ENCODE measurements at places on chromosomes 12 and 14.

GRCh38 chr12:132071040-132071810 is 72.9 kb downstream of the DDX51 start:
- no peak for DNase-seq

GRCh38 chr14:31881531-31882310 is 195.4 kb upstream of the ARHGAP5 start:
- no peak for DNase-seq

- DNase-seq = peak; percentile 40
Measured at GRCh38 chr14:31025367-31026076, at the start of gene AP4S1. TSS of gene AP4S1 (plus strand) at chr14:31025649. CDS start at chr14:31066197, 40,548 bp downstream.

GRCh38 chr14:30064454-30064853 is 136.8 kb upstream of the PRKD1 start:
- no peak for DNase-seq

DNA sequence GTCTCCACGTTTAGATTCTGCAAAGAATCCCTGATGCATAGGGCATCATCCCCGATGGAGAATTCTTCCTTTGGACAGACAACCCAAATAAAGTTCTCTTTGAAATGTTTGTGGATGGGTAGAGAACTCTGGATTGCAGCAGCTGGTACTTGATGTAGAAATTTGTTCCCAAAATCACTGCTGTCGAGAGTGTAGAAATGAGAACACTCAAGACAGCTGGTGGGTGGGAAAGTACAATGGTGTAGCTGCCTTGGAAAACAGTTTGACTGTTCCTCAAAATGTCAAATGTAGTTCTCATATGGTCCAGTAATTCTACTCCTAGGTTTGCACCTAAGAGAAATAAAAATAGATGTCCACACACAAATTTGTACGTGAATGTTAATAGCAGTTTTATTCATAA is 671.5 kb upstream of the TMEM132C start:
- DNase-seq = no peak

- DNase-seq = no peak
Measured at GRCh38 chr12:52611080-52611468, 7.3 kb downstream of the KRT73 start.

DNA sequence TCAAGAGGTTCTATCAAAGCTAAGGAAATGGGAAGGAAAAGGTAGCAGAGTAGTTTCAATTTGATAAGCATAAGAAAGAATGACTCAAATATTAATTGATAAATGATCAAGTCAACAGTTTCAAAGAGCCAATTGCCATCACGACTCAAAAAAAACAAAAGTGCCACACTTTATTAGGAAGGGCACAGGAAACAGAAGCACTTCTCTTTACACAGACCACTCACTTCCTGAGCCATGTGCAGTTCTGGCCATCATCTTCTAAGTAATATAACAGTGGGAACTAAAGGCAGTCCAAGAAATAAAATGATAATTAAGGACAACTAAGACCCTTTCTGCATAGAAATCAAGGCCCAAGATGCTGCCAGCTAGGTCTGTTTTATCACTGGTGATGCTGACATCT is 13.2 kb downstream of the TM7SF3 start:
- no peak for DNase-seq

GRCh38 chr14:29743531-29743930 is 184.1 kb downstream of the PRKD1 start:
- no peak for DNase-seq

GRCh38 chr12:127223731-127224130 is 1043.2 kb upstream of the TMEM132C start:
- no peak for DNase-seq

- DNase-seq = no peak
Measured at GRCh38 chr12:116337312-116337711, 59.8 kb upstream of the MED13L start.

- no peak for DNase-seq
Measured at GRCh38 chr14:102955636-102956408, 33.4 kb downstream of the AMN start.

DNA sequence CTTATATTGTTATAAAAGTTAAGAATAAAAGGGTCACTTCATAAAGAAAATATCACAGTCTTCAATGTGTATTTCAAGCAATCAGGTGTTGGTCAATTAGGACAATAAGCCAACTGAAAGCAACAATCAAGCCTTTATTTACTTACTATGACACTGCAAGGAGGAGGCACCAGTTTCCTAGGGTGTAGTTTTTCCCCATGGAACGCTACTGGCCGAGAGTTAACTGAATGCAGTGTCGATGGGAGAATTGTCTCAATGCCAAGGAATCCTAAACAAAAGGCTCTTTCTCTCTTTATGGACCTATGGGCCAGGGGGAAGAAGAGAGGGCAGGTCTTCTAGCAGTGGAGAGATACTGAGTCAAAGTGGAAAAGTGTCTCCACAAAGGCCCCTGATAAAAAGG is 142.4 kb downstream of the CMAS start:
- DNase-seq = no peak

GRCh38 chr12:58926586-58926985 is 6.3 kb upstream of the LRIG3 start:
- no peak for DNase-seq

DNA sequence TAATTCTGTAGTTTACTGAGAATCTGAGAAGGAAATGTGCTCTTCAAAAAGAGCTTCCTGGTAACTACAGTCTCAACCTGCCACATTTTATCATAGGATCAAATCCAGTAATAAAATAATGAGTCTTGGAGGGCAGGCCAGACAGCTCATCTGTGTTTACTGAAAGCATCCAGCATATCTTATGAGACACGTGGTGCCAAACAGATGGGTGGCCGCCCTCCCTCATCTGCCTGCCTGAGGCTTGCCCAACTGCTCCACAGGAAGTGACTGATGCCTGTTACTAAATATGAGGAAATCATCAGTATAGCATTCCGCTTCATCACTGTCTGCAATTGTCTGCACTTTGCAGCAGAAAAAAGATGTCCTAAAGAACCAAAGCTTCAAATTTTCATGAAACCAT is 13.5 kb downstream of the DHRS7 start:
- peak; percentile 91 for DNase-seq

DNA sequence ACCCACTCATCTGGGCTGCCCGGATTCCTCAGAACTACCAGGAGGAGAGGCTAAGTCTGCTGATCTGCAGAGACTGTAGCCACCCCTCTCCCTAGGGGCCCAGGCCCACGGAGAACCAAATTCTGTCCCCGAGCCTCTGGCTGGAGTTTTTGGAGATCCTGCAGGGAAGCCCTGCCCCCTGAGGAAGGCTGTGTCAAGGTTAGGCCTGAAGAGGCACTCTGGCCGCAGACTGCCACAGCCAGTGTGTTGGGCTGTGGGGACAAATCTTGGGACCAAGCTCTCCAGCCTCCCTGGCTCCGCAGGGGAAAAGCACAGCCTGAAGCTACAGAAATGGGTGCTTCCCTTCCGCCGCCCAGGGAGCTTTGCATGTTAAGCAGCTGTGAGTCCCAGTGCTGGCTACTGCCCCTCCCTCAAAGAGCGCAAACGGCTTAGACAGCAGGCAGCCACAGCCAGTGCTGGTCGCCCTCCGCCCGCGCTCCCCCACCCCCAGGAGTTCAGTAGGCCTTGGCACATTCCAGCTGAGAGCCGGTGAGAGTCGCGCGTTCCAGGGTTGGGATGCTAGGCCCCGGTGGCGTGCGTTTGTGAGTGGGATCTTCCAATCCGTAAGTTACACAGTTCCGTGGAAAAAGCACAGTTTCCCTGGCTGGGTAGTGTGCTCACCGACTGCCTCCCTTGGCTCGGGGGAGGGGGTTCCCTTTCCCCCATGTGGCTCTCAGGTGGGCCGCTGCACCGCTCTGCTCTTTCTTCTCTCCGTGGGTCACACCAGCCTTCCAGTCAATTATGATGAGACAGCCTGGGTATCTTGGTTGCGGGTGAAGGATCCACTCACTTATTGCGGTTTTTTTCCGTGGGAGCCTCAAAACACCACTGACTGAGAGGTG is 13.2 kb downstream of the CLEC4E start:
- no peak for DNase-seq

DNA sequence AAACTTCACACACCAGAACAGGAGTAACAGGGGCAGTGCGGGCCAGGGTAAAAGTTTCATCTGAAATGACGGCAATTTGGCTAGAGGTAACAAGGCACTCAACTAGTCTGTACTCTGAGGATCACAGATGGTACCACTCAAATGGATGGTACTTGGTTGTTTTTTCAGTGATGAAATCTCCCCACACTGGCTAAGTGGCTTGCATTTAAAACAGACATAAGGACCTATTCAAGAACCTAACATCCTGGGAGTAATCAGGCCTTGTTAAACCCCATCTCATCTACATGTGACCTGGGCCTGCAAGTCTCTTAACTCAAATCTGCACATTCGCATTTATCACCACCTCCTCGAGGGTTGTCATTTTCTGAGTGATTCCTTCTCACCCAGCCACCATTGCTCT is 90.8 kb downstream of the PRKAB1 start:
- no peak for DNase-seq

GRCh38 chr12:122081697-122082221 is 3.2 kb downstream of the MLXIP start:
- DNase-seq = no peak

GRCh38 chr14:34593740-34594375 is 36.1 kb downstream of the SNX6 start:
- no peak for DNase-seq

GRCh38 chr14:91397965-91398591 is 19.5 kb downstream of the CCDC88C start:
- no peak for DNase-seq

GRCh38 chr14:24164518-24164991 is 3.5 kb downstream of the IRF9 start:
- no peak for DNase-seq

GRCh38 chr12:26455936-26456574 is 260.7 kb downstream of the SSPN start:
- DNase-seq = no peak

GRCh38 chr12:23561364-23562345 is 387.8 kb downstream of the SOX5 start:
- no peak for DNase-seq

DNA sequence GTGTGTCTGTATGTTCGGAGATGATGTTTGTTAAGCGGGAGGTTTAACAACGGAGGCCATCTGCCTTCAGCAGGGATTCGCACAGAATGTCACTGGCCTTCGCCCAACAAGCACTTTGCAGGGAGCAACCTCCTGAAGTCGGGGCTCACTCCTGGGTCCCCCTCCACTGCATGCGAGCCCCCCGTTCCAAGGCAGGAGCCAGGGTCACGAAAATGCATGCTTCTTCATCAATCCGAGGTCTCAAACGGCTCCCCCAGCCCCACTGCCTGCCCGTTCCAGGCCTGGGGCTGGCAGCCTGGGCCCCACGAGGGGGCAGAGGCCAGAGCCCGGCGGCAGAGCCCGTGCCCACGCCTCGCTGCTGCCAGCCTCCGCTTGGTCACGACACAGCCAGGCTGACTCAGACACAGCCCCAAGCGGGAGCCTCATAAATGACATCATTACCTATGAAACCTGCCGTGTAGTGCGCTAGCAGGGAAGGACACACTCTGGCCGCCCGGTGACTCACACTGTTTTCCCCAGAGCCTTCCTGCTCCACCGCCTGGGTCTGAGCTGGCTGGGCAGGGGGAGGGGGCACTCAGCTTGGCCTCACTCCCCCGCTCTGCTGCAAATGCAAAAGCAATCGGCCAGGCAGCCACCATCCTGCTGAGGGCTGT is 169.5 kb upstream of the RTL1 start:
- DNase-seq = peak; percentile 78

- peak; percentile 74 for DNase-seq
Measured at GRCh38 chr14:96091149-96091693, 52.1 kb downstream of the C14orf132 start.

DNA sequence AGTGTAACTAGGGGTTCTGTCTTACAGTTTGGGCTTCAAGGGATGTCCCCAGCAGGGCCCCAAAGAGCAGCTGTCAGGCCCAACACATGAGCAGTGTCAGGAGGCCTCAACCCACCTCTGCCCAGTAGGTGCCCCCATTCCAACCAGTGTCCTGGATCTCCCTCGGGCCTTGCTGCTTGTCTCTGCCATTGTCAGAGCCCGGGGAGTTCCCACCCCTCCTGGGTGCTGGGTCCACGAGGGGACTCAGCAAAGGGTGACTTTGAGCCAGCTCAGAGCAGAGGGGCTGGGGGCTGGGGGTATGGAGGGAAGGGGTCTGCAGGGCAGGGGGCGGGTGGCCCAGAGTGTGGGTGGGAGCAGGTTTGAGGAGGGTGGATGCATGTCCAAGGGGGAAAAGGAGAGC is 18.0 kb upstream of the BEGAIN start:
- no peak for DNase-seq

DNA sequence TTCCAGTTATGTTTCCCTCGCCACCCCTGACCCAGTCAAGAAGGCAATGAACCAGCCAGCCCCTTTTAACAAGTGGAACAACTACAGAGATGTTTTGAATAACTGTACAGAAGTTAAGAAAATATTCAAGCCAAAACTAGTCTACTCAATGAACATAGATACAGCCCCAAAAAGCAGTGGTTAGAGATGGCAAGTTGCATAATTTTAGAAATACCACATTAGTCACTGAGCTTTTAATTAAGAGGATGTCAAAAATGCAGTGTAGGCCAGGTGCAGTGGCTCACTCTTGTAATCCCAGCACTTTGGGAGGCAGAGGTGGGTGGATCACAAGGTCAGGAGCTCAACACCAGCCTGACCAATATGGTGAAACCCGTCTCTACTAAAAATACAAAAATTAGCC is 27.2 kb downstream of the PROX2 start:
- no peak for DNase-seq

- no peak for DNase-seq
Measured at GRCh38 chr12:40286583-40286982, 61.8 kb downstream of the LRRK2 start.

- DNase-seq = no peak
Measured at GRCh38 chr14:100539003-100539660, 48.1 kb downstream of the BEGAIN start.

DNA sequence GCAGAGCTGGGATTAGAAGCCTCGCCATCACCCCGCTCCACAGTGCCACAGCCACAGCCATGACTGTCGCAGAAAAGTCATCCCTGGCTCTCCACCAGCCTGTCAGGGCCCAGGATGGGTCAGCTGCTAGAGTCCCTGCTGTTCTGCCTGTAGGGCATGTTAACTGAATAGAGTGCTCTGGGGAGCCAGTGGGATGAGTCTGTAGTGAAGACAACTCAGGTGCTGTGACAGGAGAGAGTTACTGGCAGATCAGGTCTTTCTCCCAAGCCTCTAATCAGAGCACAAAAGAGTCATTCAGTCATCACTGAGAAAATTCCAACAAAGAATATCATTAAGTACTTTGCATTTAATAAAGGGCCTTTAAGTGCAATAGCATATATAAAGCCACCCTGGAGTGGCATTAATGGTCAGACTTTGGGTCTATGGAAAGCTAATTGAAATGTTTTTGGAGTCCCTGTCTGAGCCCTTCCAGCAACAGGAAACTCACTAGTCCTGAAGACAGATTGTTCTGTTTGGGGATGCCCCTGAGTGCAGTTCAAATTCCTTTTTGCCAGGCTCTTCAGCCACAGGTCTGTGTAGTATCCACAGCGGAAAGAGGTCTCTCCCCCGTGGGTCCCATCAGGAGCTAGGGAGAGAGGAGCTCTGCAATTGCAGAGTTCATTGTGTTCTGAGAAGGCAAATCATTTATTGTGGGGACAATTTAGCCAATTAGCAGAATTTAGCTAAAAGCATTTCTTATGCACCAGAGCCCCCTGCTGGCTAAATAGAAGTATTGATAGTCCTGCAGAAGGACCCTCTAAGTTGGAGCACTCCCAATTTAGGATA is 45.2 kb upstream of the C14orf132 start:
- peak; percentile 76 for DNase-seq

GRCh38 chr14:54891471-54892245 is 11.0 kb downstream of the GCH1 start:
- DNase-seq = no peak

All from cerebellar cortex (tissue), 1 donor.